ENCODE measurements at places on chromosomes 1 and 21.

DNA sequence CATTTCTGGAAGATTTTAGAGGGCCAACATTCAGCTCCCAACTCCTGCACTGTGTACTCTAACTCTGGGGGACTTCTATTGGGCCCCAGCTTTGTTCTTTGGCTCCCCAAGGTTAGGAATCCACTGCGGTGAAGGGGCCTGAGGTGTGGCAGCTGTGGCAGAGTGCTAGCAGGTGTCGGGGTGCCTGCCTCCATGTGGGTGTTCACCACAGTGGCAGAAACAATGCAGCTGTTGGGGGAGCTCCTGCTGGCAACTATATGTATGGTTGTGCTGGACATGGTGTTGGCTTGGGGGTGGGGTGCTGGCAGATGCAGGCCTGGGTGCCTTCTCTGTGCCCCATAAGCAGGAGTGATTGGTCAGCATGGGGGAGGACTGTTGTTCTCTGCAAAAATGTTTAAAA is 95.5 kb downstream of the ST6GALNAC3 start:
- DNase-seq = no peak

GRCh38 chr1:59138402-59138801 is 158.5 kb upstream of the FGGY start:
- no peak for DNase-seq

DNA sequence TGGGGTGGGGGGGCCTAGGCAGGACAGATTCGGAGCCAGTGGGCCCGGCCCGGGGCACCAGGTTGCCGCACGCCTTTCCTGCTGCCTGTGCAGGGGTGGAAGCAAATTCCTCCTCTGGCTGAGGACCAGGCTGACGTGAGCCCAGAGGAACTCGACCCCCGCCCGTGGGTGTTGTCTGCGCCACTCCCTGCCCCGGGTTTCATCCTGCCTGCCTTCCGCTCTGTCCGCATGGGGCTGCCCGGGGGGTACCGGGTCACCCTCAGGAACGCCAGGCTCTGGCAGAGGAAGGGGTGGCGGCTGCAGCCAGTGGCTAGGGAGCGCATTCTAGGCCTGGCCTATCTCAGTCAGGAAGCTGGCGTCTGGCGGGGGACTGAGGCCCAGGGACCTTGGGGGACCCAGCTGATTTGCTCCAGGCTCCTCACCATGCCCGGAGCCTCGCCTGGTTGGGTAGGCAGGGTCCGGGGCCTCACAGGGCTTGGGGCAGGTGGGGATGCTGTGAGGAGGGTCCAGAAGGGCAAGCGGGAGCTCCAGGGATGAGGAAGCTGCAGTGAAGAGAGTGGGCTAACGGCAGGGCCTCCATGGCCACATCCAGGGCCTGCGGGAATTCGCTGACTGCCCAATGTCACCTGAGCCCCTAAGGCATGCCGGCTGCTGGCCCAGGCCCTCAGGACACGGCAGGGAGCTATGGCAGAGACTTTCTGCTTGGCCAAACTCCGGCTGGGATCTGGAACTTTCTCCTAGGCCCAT is 2.4 kb upstream of the IBA57 start:
- no peak for DNase-seq

DNA sequence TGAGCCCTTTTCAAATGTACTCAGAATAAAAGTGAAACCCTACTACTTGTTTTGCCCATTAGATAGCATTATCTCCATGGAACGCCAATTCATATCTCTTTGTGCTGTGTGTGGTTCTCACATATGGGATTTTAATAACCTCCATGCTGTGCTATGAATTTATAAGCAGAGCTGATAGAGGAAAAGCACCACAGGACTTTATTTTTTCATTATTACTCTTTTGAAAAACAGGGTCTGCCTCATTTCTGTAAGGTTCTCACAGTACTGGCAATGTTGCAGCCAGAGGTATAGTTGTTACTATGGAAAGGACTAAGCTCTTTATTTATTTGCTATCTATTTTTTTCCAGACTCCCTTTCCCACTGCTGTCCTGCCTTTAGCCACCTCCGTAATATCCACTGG is 313.7 kb downstream of the ST6GALNAC3 start:
- DNase-seq = no peak

- no peak for DNase-seq
These were observed 85.5 kb upstream of the VANGL1 start for GRCh38 chr1:115556236-115556635.

All from nephron progenitor cell (in vitro differentiated cells).